ENCODE measurements at places on chromosomes 2 and 18. TPM values are rescaled to one million over a fixed set of nuclear protein-coding genes. Genes with fewer than 3 reads are reported as not detected.

The CABLES1 gene
- total RNA-seq = 1.9 TPM

The EPB41L3 gene
- total RNA-seq = 0.15 TPM

The IL1RL2 gene
- total RNA-seq = 2.1 TPM

The IWS1 gene
- total RNA-seq = 40.7 TPM

The RAB12 gene
- 53.6 TPM for total RNA-seq

The CAD gene
- 59.3 TPM for total RNA-seq

The KIF1A gene
- not detected for total RNA-seq

The STON1 gene
- total RNA-seq = 1.2 TPM

The MAP2 gene
- total RNA-seq = 5.5 TPM

The ABCB11 gene
- not detected for total RNA-seq

The GPR148 gene
- not detected for total RNA-seq

Measured in hair follicular keratinocyte (primary cell).